ENCODE measurements at places on chromosomes 13 and 19. TPM values are rescaled to one million over a fixed set of nuclear protein-coding genes. Genes with fewer than 3 reads are reported as not detected.

- no peak overlapping the region for H3K4me3 ChIP-seq
- no peaks in the 10 kb centered on the region for H3K36me3 ChIP-seq
- no peak overlapping the region for H3K27ac ChIP-seq
- no peak for DNase-seq
- H3K27me3 ChIP-seq = no peaks in the 10 kb centered on the region
Observed at GRCh38 chr13:62113179-62113578, 697.5 kb upstream of the PCDH20 start.

GRCh38 chr13:73938372-73939070 is 195.7 kb downstream of the KLF12 start:
- H3K27ac ChIP-seq = no peak overlapping the region
- H3K36me3 ChIP-seq = no peaks in the 10 kb centered on the region
- no peak overlapping the region for H3K4me3 ChIP-seq
- DNase-seq = no peak
- peaks cover 5% of the 10 kb centered on the region for H3K4me1 ChIP-seq
- no peaks in the 10 kb centered on the region for H3K27me3 ChIP-seq

Gene SYT5
- total RNA-seq = not detected

DNA sequence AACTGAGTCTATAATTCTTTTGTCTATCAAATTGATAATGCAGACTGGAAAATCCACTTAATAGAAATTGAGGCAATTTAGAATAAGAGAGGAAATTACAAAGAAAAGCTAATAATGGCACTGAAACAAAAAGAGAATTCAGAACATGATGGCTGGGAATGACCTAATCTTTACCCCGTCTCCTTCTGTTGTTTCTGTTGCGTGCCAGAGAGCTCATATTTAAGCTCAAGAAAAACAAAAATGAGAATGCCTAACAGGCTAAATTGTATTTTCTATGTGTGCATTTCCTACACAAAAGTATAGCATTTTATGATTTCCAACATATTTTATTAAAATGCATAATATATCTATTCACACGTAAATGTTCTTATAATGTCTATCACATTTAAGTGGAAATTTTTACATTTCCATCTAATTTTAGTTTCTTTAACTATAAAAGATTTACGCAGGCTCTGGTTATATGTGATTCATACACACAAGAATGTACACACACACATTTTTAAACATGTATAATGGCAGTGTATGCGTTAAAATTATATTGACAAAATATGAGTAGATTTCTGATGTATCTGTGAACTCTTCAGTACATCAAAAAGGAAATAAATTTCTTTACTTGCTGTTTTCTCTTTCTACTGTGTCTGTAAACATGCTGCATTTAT is 432.3 kb downstream of the SLITRK6 start:
- no peak overlapping the region for H3K4me3 ChIP-seq
- H3K36me3 ChIP-seq = no peaks in the 10 kb centered on the region
- no peak for DNase-seq
- H3K27ac ChIP-seq = no peak overlapping the region
- no peaks in the 10 kb centered on the region for H3K4me1 ChIP-seq
- H3K27me3 ChIP-seq = no peaks in the 10 kb centered on the region

Gene TLE2
- 33.6 TPM for total RNA-seq

DNA sequence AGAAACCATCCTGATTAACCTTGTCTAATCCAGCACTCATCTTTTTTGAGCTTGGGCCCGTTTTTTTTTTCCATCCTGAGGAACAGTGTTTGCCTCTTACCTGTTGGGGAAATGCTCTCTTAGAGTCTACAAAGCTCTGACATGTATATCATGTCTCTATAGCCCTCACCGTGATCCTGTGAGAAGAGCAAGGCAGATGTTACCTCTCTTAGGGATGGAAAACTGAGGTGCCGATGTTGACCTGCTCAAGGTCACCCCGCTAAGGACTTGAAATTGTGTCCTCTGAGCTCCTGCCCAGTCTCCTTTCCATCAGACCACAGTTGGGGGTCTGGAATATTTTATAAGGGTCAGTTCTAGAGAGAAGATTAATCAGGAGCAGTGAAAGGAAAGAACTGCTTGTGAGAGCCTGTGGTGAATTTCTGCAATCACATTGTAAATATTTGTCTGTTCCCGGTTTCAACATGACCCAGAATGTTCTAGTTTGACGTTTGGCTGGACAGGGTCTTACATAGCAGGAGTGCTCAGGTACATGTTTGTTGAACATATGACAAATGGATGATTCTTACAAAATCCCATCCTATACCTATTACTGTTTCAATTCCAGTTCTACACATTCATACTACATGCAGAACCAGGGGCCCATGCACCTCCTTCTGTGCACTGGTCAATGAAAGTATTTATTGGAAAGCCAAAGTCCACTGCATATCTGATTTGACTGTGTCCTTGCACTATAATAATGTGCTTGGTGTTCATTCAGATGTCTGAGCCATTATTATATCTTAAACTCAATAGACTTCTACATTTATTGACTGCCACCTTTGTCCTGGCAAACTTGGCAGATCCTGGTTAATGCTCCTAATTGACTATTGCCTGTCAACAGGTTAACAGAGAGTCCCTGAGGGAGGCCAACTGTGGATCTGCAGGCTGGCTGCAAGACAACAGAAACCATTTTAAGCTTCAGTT is 12.1 kb downstream of the SLC25A15 start:
- no peak for DNase-seq
- H3K4me3 ChIP-seq = no peak overlapping the region
- no peak overlapping the region for H3K27ac ChIP-seq
- H3K27me3 ChIP-seq = no peaks in the 10 kb centered on the region
- H3K36me3 ChIP-seq = peaks cover 6% of the 10 kb centered on the region
- H3K4me1 ChIP-seq = no peaks in the 10 kb centered on the region

- H3K27me3 ChIP-seq = no peaks in the 10 kb centered on the region
- no peaks in the 10 kb centered on the region for H3K36me3 ChIP-seq
- no peak for DNase-seq
- H3K4me1 ChIP-seq = no peaks in the 10 kb centered on the region
- no peak overlapping the region for H3K27ac ChIP-seq
- no peak overlapping the region for H3K4me3 ChIP-seq
Observed at GRCh38 chr13:99075268-99076191, 97.7 kb upstream of the DOCK9 start.

GRCh38 chr13:92575777-92576176 is 650.8 kb upstream of the GPC6 start:
- H3K4me3 ChIP-seq = no peak overlapping the region
- H3K27me3 ChIP-seq = no peaks in the 10 kb centered on the region
- DNase-seq = no peak
- no peaks in the 10 kb centered on the region for H3K36me3 ChIP-seq
- H3K4me1 ChIP-seq = no peaks in the 10 kb centered on the region

- no peak overlapping the region for H3K4me3 ChIP-seq
- DNase-seq = no peak
- no peak overlapping the region for H3K27ac ChIP-seq
- H3K4me1 ChIP-seq = no peaks in the 10 kb centered on the region
Observed at GRCh38 chr19:14731200-14731599, 41.4 kb downstream of the ZNF333 start.

- no peaks in the 10 kb centered on the region for H3K27me3 ChIP-seq
- H3K4me3 ChIP-seq = no peak overlapping the region
- no peak overlapping the region for H3K27ac ChIP-seq
- no peak for DNase-seq
- H3K4me1 ChIP-seq = peaks cover 7% of the 10 kb centered on the region
- no peaks in the 10 kb centered on the region for H3K36me3 ChIP-seq
Observed at GRCh38 chr19:34649886-34650543, 26.9 kb downstream of the SCGB2B2 start.

Gene CABP5
- not detected for total RNA-seq

DNA sequence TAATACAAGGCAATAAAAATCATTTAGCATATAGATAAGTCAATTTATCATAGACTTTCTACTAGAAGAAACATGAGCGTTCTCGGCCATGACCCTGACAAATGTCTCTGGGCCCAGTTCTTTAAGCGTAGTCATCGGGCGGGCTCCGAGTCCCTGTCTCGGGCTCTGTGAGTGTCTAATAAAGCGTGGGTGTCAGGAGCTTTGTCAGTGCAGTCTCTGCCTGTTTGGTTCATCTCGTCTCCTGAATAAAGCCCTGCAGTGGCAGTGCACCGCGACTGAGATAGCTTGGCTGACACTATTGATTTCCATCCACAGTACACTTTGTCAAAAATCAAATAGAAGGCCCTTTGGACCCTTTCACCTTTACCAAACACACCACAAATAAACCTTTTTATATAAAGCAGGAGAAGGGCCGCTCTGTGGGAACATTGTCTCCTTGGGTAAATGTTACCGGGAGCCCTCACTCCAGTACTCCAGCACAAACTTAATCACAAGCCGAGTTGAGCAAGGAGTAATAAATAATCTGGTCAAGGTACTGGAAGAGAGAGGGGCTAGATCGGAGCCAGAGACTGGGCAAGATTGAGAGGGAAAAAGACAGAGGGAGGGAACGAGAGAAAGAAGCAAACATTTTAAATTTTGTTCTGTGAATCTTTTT is 368.2 kb upstream of the TSHZ3 start:
- no peaks in the 10 kb centered on the region for H3K4me1 ChIP-seq
- DNase-seq = no peak

Gene OR7D2
- not detected for total RNA-seq

- no peaks in the 10 kb centered on the region for H3K36me3 ChIP-seq
- H3K4me3 ChIP-seq = no peak overlapping the region
- H3K4me1 ChIP-seq = no peaks in the 10 kb centered on the region
- H3K27ac ChIP-seq = no peak overlapping the region
- no peak for DNase-seq
- H3K27me3 ChIP-seq = no peaks in the 10 kb centered on the region
Observed at GRCh38 chr19:47766670-47767069, 11.8 kb upstream of the SELENOW start.

Gene ING1
- 5.2 TPM for total RNA-seq

Gene HSPB6
- total RNA-seq = 685 TPM

DNA sequence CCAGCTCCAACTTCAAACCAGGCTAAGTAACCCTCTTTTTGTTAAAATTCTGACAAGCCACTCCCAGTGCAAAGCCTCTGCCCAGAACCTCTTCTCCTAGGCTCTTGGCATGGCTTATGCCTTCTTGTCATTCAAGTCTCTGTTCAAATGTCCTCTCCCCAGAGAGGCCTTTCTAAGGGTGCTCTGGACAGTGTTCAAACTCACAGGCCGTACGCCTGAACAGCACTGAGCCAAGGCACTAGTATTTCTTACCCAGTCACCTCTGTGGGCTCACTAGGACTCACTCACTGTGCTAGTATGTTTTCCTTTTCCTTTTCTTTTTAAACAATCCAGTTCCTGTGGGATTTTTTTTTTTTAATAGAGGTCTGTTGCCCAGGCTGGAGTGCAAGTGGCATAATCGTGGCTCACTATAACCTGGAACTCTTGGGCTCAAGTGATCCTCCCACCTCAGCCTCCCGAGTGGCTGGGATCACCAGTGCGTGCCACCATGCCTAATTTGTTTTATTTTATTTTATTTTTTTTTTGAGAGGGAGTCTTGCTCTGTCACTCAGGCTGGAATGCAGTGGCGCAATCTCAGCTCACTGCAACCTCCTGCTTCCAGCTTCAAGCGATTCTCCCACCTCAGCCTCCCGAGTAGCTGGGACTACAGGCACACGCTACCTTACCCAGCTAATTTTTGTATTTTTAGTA is 2.3 kb upstream of the ASF1B start:
- no peak overlapping the region for H3K4me3 ChIP-seq
- H3K36me3 ChIP-seq = no peaks in the 10 kb centered on the region
- no peaks in the 10 kb centered on the region for H3K27me3 ChIP-seq
- peaks cover 25% of the 10 kb centered on the region for H3K4me1 ChIP-seq
- peak overlapping the region; percentile 98 for H3K27ac ChIP-seq

Gene MADCAM1
- 0.30 TPM for total RNA-seq

DNA sequence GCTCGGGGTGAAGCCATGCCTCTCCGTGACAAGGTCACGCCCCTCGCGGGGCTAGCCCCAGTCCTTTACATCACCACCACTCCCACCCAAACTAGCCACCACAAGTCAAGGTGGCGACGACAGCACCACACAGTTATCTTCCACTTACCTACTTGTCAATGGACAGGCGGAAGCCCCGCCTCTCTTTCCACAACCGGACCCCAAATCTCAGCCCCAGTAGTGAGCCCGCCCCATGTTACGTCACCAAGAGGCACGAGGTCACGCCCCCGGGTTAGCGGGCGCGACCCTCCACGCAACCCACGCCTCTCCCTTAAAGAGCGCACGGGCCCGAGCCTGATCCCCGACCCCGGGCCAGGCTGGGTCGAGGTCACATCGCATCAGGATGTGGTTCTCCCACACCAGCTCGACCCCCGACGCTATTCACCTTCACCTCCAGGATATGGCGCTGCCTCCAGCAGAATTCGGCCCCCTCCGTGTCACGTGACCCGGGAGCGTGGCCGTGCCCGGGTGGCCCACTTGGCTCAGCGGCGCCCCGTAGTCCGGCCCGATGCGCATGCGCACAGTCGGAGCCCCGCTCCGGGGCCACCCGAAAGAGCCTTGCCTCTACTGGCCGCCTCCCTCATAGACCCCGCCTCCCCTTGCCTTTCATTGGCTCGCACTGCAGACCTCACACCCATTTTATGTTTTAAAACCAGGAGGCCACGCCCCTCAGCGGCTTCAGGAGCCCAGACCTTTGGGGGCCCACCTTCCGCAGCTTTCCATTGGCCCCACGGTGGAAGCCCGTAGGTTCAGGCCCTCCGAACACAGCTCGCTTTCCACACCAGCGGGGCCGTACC is 18.2 kb downstream of the SYDE1 start:
- no peaks in the 10 kb centered on the region for H3K27me3 ChIP-seq
- peak overlapping the region; percentile 95 for H3K4me3 ChIP-seq
- no peaks in the 10 kb centered on the region for H3K36me3 ChIP-seq

Gene ZNF805
- 10.3 TPM for total RNA-seq

Gene MYO9B
- 16.4 TPM for total RNA-seq

Gene TNFSF13B
- total RNA-seq = 0.80 TPM

GRCh38 chr13:41742917-41743552 is 217.9 kb downstream of the VWA8 start:
- no peak for DNase-seq
- no peak overlapping the region for H3K27ac ChIP-seq
- H3K36me3 ChIP-seq = no peaks in the 10 kb centered on the region
- H3K4me3 ChIP-seq = no peak overlapping the region
- no peaks in the 10 kb centered on the region for H3K4me1 ChIP-seq

- no peaks in the 10 kb centered on the region for H3K36me3 ChIP-seq
- DNase-seq = no peak
- H3K4me1 ChIP-seq = no peaks in the 10 kb centered on the region
- no peak overlapping the region for H3K27ac ChIP-seq
- H3K27me3 ChIP-seq = no peaks in the 10 kb centered on the region
Observed at GRCh38 chr13:46303742-46304385, 83.2 kb downstream of the RUBCNL start.

DNA sequence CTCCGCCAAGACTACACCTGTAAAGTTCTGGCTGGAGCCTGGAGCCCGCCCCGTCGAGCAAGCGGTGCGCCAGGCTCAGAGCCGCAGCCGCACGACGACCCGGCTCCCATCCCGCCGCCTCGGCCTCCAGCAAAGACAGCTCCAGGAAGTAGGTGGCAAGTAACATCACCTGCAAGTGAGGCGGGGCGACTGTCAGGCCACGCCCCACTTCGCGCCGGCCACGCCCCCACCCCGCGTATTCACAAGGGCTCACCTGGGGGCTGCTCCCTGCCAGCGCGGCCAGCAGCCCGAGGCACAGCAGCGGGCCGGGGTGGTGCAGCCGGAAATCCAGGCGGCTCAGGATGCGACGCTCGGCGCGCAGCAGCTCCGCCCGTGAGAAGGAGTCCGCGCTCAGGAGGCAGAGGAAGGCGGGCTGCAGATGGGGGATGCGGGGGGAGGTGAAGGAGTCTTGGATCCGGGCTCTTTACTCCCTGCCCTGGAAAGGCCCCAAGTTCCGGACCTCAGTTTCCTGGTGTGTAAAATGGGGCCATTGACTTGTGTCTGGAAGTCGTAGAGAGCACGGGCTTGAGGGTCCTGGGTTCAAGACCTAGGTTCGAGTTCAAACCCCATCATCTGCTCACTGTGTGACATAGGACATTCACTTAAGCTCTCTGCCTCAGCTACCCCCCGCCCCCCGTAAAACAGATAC is 3.2 kb downstream of the CCNP start:
- peaks cover 15% of the 10 kb centered on the region for H3K4me1 ChIP-seq
- H3K4me3 ChIP-seq = no peak overlapping the region
- no peaks in the 10 kb centered on the region for H3K36me3 ChIP-seq
